ENCODE measurements at places on chromosomes 2 and 18.

DNA sequence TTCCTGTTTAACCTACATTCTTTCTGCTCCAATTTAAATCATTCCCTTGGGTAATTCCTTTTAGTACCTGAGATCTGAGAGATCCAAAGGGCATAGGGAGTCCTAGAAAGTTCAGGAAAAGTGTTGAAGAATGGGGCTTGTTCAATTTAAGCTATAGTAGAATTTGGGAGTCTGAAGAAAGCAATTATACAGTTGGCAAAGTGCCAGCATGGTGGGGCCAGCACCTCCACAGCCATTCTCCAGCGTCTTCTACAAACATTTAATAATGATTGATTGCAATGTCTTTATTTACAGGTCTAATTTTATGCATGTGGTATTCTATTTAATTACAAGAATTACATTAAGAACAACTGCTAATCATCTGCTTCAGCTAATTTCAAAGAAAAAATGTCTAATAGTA is 957.7 kb upstream of the GYPC start:
- no peak for DNase-seq

DNA sequence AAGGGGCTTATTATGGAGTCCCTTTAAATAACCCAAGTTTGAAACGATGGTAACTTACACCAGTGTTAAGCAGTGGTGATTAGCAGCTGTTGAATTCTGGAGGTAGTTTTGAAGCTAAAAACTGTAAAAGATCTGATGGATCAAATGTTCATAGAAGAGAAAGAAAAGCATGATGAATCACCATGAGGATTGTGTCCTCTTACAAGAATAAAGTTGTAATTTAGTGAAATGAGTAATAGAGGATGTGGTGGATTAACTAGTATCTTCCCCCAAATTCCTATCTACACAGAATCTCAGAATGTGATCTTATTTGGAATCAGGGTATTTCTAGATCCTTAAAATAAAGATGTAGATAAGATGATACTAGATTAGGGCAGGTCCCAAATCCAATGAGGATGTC is 1138.2 kb upstream of the TMEFF2 start:
- no peak for DNase-seq

- no peak for DNase-seq
These were observed 30.2 kb downstream of the TGFBRAP1 start for GRCh38 chr2:105299290-105299689.

GRCh38 chr2:222799262-222799918 is 61.4 kb upstream of the ACSL3 start:
- no peak for DNase-seq

DNA sequence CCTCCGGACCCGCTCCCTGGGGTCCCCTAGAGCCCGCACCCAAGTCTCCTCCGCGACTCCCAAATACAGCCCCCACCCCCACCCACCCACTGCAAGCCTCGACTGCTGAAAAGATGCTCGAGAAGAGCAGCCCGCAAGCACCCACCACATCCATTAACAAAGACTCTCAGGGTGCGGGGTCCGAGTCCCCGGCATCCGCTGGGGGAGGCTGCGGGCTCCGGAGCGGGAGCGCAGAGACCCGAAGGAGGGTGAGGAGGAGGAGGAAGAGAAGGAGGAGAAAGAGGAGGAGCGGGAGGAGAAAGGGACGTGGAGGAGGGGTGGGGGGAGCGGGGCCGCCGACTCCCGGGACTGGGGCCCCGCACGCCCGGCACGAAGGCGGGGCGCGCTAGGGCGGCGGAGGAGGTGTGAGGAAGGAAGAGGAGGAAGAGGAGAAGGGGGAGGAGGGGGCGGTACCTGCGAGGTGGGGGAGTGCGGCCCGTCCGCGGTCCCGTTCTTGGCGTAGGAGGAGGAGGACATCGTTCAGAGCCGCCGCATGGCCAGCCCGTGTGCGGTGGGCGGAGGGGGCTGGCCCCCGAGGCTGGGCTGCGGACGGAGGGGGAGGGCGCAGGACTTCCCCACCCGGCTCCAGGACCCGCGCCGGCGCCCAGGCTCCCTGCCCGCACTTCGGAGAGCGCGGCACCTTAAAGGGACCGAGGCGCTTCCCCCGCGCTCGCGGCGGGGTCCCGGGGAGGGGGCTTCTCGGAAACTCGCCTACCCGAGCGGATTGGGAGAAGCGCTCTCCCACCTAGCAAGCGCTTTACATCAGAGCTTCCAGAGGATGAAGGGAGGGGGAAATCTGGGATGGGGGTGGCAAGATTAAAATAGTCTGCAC is at the start of gene CACNB4:
TSS of gene CACNB4 (minus strand) at position 549 of the 871 bp plus-strand sequence.
- no peak for DNase-seq

- no peak for DNase-seq
These were observed 1.1 kb upstream of the SATB2 start for GRCh38 chr2:199458806-199459285.

- DNase-seq, result no peak
These were observed 52.1 kb upstream of the ACAA2 start for GRCh38 chr18:49865401-49865800.

DNA sequence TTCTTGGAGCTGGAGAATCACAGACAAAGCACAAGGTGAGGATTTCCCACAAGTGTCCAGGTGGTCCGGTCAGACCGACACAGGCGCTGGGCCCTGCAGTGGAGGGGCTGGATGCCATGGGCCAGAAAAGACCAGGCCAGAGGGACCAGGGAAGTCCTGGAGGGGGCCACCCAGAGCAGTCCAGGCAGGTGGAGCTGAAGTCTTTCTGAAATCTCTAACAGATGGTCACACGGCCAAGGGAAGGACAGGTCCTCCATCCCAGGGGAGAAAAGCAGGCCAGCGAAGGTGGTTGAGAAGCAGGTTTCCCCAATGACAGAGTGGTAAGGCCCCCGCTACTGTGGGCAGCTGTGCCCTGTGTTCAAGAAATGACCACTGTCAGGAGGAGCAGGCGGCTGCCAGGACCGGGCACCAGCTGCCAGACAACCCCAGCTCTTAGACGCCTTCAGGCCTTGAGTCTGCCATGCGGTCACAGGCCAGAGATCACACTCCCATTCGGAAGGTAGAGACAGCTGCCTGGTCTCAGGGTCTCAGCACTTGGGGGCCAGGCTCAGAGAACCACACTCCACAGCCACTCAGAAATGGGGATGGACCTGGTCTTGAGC is 25.9 kb downstream of the HS1BP3 start:
- DNase-seq, result no peak

- no peak for DNase-seq
These were observed 445.2 kb downstream of the IRS1 start for GRCh38 chr2:226354434-226354833.

DNA sequence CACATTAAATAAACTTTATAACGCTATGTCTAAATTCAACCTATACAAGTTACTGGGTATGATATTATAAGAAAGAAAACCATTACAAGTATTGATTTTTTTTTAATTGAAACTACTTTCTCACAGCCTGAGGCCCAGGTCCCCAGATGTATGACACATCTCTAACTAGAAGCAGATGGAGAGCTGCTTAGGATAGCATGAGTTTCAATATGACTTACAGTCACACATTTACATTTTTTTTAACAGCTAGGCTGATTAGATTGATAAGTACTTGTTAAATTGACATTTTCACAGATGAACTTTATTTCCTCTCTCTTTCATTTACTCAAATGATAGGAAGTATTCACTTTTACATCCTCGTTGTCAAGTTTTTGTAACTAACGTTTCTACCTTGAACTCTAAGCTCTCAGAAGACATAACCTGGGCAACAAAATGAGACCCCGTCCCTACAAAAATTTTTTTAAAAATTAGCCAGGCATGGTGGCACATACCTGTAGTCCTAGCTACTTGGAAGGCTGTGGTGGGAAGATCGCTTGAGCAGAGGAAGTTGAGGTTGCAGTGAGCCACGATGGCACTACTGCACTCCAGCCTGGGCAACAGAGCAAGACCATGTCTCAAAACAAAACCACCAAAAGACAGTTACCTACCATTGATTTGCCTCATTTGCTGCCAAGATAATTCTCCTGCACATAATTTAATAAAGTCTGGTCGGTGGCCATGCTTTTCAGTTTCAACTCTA is 52.4 kb downstream of the STK39 start:
- DNase-seq, result no peak

GRCh38 chr2:223075301-223076270 is 23.6 kb downstream of the KCNE4 start:
- no peak for DNase-seq

GRCh38 chr18:62611453-62612288 is 88.8 kb downstream of the ZCCHC2 start:
- DNase-seq, result no peak

- no peak for DNase-seq
These were observed at the start of gene ARHGAP28 for GRCh38 chr18:6729247-6730091. Gene ARHGAP28, plus strand, starts transcription at chr18:6729716. Its CDS starts 106 bp downstream, at chr18:6729822.

- no peak for DNase-seq
These were observed 8.5 kb downstream of the AGAP1 start for GRCh38 chr2:235502336-235502735.

DNA sequence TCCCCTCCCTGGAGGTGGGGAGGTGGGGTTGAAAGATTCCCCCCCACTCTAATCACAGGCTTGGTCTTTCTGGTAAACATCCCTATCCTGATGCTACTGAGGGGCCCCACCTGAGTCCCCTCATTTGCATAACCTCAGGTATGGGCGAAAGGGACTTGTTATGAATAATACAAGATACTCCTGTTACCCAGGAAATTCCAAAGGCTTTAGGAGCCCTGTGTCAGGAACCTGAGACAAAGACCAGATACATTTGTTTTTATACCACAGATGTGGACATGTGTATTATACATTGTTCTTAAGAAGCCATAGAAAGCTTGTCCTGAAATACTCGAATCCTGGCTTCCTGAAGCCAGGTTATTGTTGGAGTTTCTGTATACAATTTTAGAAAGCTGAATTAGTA is 62.8 kb downstream of the MYO1B start:
- DNase-seq, result no peak

DNA sequence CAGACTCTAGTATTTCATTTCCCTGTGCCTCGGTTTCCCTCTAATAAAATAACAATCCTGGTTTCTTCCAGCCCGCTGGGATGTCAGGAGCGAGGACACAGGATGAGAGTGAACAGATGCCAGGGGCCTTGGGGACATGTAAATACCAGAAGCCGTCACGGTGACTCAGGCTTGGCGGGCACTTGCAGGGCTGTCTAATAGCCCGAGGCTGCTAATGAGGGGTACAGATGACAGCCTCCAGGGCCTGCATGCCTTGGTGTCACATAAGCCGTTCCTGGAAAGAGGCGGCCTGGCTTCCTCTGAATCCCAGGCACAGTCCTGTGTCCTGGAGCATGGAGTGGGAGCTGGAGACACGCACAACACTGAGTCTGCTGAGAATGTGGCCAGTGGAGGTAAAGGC is 28.2 kb downstream of the HS1BP3 start:
- no peak for DNase-seq

- DNase-seq, result no peak
These were observed 9.3 kb downstream of the MAPRE3 start for GRCh38 chr2:26979741-26980140.

GRCh38 chr2:231699006-231699405 is 9.3 kb upstream of the PTMA start:
- no peak for DNase-seq

- DNase-seq, result no peak
These were observed 71.3 kb downstream of the PPP1R1C start for GRCh38 chr2:182057002-182057401.

GRCh38 chr18:9546468-9546867 is 67.9 kb downstream of the PPP4R1 start:
- no peak for DNase-seq

DNA sequence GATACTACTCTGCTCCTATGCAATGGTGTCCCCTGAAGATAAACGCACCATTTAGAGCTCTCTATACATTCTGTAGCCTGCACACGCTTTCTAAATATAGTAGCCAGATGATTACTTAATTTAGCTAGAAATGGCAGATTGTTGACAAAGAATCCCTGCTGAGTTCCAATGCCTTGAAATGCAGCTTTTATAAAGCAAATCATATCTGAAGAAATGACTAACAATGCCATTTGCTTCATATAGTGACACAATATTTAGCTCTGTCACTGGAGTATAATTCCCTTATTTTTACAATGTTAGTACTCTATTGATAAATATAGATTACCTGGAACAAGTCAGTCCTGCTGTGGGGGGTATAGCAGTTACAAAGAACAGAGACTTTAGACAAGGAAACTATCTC is 166.2 kb downstream of the CDCA7 start:
- DNase-seq, result no peak

- DNase-seq, result no peak
These were observed 601.1 kb downstream of the ARHGAP15 start for GRCh38 chr2:143730155-143730952.

DNA sequence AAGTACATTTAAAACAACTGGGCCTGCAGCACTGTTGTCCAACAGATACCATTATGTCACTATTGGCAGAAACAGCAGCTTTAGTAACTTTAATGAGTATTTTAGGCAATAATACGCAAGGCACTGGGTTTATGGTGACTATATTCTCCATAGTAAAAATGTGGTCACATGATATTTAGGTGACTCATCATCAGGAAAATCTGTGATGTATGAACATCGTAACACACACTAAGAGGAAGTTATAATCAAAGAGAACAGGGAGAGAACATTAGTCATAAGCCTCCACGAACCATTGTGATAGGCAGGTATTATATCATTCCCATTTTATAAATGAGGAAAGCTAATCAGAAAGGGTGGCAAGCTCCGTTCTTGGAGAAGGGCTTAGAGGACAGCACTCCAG is 36.9 kb downstream of the RAPH1 start:
- no peak for DNase-seq

- no peak for DNase-seq
These were observed 40.6 kb downstream of the BOLA3 start for GRCh38 chr2:74107071-74107470.

DNA sequence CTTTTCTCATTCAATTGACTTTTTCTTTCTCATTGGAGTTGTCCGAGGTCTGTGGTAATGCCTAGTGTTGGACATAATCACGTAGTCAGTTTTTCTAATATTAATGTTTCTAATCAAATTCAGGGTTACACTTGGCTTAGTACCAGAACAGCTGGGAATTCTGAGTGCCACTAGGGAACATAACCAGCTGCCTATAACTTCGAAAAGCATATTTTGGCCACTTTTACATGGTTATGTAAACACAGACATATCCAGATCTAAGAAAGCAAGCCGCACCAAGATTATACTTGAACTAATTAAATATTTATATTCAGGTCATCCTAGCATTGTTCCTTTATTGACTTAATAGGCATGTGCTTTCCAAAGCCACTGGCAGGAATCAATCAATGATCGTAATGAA is 91.1 kb upstream of the ARHGAP28 start:
- no peak for DNase-seq

GRCh38 chr2:189504238-189504637 is 63.0 kb downstream of the WDR75 start:
- DNase-seq, result no peak

GRCh38 chr2:177545981-177546585 is 153.5 kb downstream of the AGPS start:
- DNase-seq, result no peak

GRCh38 chr18:26667046-26667445 is 118.7 kb upstream of the KCTD1 start:
- DNase-seq, result no peak

DNA sequence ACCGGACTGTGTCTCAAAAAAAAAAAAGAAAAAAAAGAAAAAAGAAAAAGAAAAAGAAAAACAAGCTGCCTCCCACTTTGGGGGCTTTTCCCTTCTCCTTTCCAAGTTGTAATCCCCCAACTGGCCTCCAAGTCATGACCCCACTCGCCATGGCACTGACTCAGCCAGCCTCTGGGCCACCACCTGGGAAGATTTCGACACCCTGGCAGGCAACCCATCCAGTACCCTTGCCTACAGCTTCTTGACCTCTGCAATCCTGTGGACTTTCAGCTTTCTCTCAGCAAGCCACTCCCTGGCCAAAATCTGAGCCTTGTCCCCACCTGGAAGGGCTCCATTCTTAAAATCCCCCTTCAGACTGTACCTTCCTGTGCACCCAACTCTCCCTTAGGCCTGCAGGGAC is 22.3 kb upstream of the FOSL2 start:
- no peak for DNase-seq

GRCh38 chr2:61016392-61017002 is 1.0 kb upstream of the PEX13 start:
- no peak for DNase-seq

Data from stimulated activated CD4-positive, alpha-beta T cell treated with anti-CD3 and anti-CD28 coated beads, TNF-alpha, amount 100 ng/mL, for 1 hour (primary cell).